Central memory CD8-positive, alpha-beta T cell (primary cell): ENCODE measurements at places on chromosomes 11 and 22.

- DNase-seq = no peak
- no peaks in the 10 kb centered on the region for H3K27me3 ChIP-seq
- H3K4me1 ChIP-seq = peaks cover 13% of the 10 kb centered on the region
- no peak overlapping the region for H3K27ac ChIP-seq
Observed at GRCh38 chr11:96357794-96358193, 14.8 kb upstream of the MAML2 start.

- peak overlapping the region; percentile 93 for H3K4me3 ChIP-seq
- H3K36me3 ChIP-seq = peaks cover 6% of the 10 kb centered on the region
- H3K27me3 ChIP-seq = no peaks in the 10 kb centered on the region
Observed at GRCh38 chr11:72753341-72754148, 1.3 kb upstream of the ARAP1 start.

- no peak overlapping the region for H3K4me3 ChIP-seq
- H3K27me3 ChIP-seq = no peaks in the 10 kb centered on the region
- H3K27ac ChIP-seq = no peak overlapping the region
- no peaks in the 10 kb centered on the region for H3K4me1 ChIP-seq
- no peak for DNase-seq
Observed at GRCh38 chr22:31800065-31800464, 46.2 kb downstream of the DEPDC5 start.

DNA sequence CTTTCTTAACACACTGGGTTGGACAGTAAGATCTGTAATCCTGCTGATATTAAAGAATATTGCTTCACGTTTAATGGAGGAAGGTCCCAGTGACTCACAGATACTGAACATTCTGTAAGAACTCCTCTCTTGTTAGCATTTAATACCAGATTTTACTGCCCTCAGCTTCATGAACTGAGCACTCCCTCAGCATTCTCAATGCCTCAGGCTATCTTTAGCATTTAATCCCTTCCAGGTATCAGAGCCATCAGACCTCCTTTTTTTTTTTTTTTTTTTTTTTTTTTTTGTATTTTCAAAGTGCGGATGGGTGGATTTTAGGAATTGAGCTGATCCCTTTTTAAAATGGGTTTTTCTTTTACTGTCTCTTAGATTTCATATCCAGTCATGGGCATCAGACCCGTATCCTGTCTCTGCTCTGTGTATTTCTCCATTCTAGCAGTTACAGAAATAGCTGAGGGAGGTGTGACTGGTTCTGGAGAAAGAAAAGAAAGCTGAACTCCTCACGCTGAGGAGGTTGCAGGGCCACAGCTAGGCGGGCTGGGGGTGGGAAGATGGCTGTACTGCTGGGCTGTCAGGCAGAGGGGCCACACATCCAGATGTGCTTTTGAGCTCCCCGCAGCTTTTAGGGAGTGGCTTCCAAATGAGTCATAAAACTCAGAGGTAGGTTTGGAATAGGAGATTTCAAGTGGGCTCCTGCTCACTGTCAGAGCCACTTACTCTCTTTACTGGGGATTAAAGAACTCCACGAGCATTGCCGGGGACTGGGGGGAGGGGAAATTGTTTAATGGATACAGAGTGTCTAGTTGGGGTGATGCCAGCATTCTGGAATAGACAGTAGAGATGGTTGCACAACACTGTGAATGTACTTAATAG lies 97.0 kb downstream of the SYT9 start:
- no peaks in the 10 kb centered on the region for H3K4me1 ChIP-seq
- H3K4me3 ChIP-seq = no peak overlapping the region
- no peak overlapping the region for H3K27ac ChIP-seq
- DNase-seq = no peak
